Activated CD4-positive, alpha-beta memory T cell treated with anti-CD3 and anti-CD28 coated beads for 36 hours (primary cell): ENCODE measurements at places on chromosomes 7 and 10. TPM values are rescaled to one million over a fixed set of nuclear protein-coding genes. Genes with fewer than 3 reads are reported as not detected.
A peak's percentile ranks its signal among the peaks of the same experiment; 100 is the strongest.

Gene SAMD9L
- 19.1 TPM for total RNA-seq

GRCh38 chr7:103065667-103066066 lies 8.9 kb downstream of the FBXL13 start:
- peak; percentile 61 for DNase-seq

GRCh38 chr10:3123571-3124411 lies 48.8 kb downstream of the PITRM1 start:
- no peak for DNase-seq

DNA sequence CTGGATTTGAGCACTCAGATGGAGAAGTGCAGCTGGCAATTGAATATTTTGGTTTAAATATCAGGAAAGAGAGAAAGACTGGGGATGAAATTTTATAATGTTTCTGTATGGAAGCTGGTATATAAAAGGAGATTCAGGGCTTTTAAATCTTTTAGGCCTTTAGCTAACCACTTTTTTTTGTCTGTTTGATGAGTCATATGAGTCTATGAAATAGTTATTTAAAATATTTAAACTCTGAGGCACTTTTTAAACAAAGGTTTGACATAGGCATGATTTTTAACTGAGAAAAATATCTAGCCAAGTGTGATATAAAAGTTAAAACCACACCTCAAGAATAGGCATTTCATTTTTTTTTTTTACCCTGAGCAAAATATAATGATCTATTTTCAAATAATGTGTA lies 944.3 kb downstream of the GATA3 start:
- no peak for DNase-seq

- no peak for DNase-seq
Measured at GRCh38 chr7:17654940-17655339, 285.4 kb downstream of the SNX13 start.
